ENCODE measurements at places on chromosomes 5 and 9.

- no peak for DNase-seq
Measured at GRCh38 chr9:15238646-15239045, 68.4 kb downstream of the TTC39B start.

GRCh38 chr5:138470322-138471051 is 5.2 kb downstream of the EGR1 start:
- no peak for DNase-seq

DNA sequence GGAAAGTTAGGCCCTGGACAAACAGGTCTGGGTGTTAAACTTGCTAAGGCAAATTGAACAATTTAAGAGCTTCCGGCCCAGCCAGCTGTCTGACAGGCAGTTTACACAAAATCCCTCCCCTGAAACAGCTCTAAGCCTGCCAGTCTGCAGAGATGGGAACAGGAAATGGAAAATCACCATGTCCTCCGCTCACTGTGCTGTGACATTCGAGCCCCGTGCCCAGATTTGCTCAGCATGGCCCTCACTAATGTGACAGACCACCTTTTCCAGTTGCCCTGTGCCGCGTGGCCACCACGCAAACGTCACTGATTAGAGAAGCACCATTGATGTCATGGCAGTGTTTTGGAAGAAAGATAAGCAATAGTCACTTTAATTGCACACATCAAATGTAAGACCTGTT is 41.0 kb downstream of the CCNJL start:
- peak; percentile 43 for DNase-seq

DNA sequence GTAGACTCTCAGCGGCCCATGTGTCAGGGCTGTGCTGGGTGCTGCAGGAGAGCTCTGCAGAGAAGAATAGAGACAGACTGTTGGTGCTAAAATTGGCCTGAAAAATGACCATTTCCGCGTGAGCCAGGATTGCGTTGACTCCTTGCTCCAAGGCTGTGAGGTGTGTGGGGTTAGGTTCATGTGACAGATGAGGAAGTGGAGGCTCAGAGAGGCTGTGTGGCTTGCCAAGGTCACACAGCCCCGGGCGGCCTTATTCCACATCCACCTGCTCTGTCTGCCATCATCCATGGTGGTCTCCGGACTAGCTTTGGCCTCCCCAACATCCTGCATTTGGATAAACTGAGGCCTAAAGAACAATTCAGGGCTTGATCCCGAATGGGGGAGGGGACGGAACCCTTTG is 15.2 kb downstream of the NEK6 start:
- DNase-seq: no peak

DNA sequence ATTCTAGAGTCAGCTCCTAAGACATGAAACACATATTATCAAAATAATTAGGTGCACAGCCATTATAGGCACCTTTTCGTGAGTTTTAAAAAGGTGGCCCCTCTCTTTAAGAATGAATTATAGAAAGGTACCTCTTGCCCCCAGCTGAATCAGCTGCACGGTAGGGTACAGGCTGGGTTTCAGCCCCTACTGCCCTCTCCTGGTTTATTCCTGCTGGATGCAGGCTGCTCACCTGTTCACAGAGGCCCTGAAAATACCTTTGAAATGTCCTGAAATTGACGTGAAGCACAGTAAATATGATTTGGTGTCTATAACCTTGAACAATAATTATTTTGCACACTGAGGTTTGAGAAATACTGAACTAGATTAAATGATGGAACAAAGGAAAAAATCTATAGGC is 504.8 kb upstream of the SGCD start:
- no peak for DNase-seq
